Activated B cell treated with CpG ODN at 0.5 μM for 24 hours (primary cell): ENCODE measurements at places on chromosomes 7 and 10. TPM values are rescaled to one million over a fixed set of nuclear protein-coding genes. Genes with fewer than 3 reads are reported as not detected.
A peak's percentile ranks its signal among the peaks of the same experiment; 100 is the strongest.

- no peak for DNase-seq
- no peaks in the 10 kb centered on the region for H3K27me3 ChIP-seq
- no peaks in the 10 kb centered on the region for H3K4me1 ChIP-seq
- no peak overlapping the region for H3K27ac ChIP-seq
- no peaks in the 10 kb centered on the region for H3K36me3 ChIP-seq
Measured at GRCh38 chr10:103021150-103021899, 103.2 kb downstream of the CNNM2 start.

- no peaks in the 10 kb centered on the region for H3K27me3 ChIP-seq
- no peak overlapping the region for H3K27ac ChIP-seq
- peaks cover 45% of the 10 kb centered on the region for H3K36me3 ChIP-seq
- H3K4me3 ChIP-seq, result no peak overlapping the region
Measured at GRCh38 chr10:125852487-125852886, 28.6 kb downstream of the DHX32 start.

DNA sequence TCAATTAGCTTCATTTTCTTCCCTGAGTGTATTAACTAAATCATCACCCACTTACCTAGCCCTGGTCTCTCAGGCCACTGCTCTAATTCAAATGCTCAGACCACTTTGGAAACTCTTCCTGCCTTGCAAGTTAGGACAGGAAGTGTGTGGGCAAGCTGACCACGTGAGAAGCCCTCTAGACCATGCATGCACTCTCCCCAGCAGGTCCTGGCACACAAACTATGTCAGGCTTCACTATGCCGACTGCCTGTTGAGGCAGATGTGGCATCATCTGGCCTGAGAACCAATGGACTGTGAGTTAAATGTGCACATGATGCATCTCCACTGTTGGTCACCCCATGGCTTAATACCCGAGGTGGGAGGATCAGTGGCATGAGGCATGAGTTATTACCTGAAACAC lies 439.6 kb downstream of the GRID1 start:
- peaks cover 13% of the 10 kb centered on the region for H3K27me3 ChIP-seq
- no peak overlapping the region for H3K4me3 ChIP-seq
- no peak overlapping the region for H3K27ac ChIP-seq
- H3K36me3 ChIP-seq, result no peaks in the 10 kb centered on the region
- H3K4me1 ChIP-seq, result no peaks in the 10 kb centered on the region
- no peak for DNase-seq

- peaks cover 6% of the 10 kb centered on the region for H3K4me1 ChIP-seq
- H3K4me3 ChIP-seq, result peak overlapping the region; percentile 39
- H3K27ac ChIP-seq, result no peak overlapping the region
- DNase-seq, result no peak
- no peaks in the 10 kb centered on the region for H3K36me3 ChIP-seq
Measured at GRCh38 chr7:22001345-22002004, 55.8 kb upstream of the CDCA7L start.

- no peak for DNase-seq
- H3K4me1 ChIP-seq, result no peaks in the 10 kb centered on the region
- no peaks in the 10 kb centered on the region for H3K27me3 ChIP-seq
Measured at GRCh38 chr7:158369290-158369689, 218.3 kb downstream of the PTPRN2 start.

- no peak for DNase-seq
- H3K4me3 ChIP-seq, result no peak overlapping the region
- H3K27me3 ChIP-seq, result no peaks in the 10 kb centered on the region
- H3K4me1 ChIP-seq, result no peaks in the 10 kb centered on the region
- peaks cover 75% of the 10 kb centered on the region for H3K36me3 ChIP-seq
Measured at GRCh38 chr7:29946428-29947186, 43.0 kb downstream of the SCRN1 start.

DNA sequence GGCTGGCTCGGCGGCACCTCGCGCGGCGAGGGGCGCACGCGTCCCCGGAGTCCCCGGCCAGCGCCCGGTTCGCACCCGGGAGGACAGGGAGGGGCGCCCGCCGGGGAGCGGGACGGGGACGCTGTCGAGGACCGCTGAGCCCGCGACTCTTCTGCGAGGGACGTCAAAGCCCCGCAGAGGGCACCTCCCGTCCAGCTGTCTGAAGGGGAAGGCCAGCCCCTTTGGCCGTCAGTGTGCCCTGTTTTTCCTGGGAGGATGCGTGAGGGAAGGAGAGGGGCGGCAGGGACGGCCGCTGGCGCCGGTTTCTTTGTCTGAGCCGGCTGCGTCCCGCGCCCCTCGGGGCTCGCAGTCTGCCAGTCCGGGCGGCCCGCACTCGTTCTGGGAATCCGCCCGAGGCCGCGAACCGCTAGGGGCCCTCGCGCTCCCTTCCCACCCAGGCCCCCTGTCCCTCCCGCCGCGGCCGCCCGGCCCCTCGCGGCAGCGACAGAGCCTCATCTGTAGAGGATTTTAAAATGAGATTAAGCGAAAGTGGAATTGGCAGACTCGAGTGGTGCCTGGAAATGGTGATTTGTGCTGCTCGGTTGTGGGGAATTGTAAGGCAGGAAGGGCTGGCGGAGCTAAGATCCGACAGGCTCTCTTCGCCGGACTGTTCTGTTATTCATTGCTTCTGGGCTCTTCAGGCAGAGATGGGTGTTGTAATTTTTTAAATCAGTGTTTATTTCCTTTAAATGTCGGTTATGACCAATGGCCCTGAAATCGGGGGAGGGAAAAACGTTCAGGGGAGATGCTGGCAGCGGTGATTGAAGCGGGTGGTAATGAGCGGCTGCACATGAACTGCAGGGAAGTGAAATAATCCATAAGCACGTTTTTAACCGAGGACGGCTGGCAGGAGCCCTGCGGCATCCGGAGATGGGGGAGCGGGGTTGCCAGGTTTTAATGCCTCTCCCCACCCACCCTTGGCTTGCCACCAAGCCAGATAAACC lies 618 bp upstream of the RELN start:
- H3K27ac ChIP-seq, result no peak overlapping the region
- H3K4me1 ChIP-seq, result peaks cover 11% of the 10 kb centered on the region
- peak overlapping the region; percentile 52 for H3K4me3 ChIP-seq
- peaks cover 42% of the 10 kb centered on the region for H3K27me3 ChIP-seq

- peaks cover 7% of the 10 kb centered on the region for H3K36me3 ChIP-seq
- no peak for DNase-seq
- H3K27ac ChIP-seq, result peak overlapping the region; percentile 69
- H3K27me3 ChIP-seq, result no peaks in the 10 kb centered on the region
- H3K4me3 ChIP-seq, result peak overlapping the region; percentile 42
Measured at GRCh38 chr10:50397312-50398140, 146.2 kb upstream of the ASAH2 start.

The HTR5A gene
- total RNA-seq, result not detected in 2 replicates

The PPP1R9A gene
- total RNA-seq, result 1.3 and 1.5 TPM in 2 replicates

DNA sequence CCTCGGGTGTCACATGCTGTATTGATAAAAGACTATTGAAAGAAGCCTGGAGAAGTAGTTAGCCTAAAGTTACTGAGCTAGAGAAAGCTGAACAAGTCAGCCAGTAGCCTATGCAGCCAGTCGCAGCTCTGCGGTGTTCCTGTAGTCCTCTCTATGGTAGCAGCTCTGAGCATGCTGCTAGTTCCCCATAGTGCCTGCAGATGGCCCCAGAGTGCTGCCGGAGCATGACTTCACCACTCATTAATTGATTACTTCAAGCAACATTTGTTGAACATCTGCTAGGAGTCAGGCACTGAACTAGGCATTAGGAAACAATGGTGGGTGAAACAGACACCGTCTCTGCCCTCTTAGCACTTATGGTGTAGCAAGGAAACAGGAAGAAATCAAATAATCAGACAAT lies 422.7 kb downstream of the SORCS3 start:
- no peak overlapping the region for H3K27ac ChIP-seq
- H3K36me3 ChIP-seq, result no peaks in the 10 kb centered on the region
- no peaks in the 10 kb centered on the region for H3K27me3 ChIP-seq

The OR2A42 gene
- total RNA-seq, result not detected in 2 replicates

DNA sequence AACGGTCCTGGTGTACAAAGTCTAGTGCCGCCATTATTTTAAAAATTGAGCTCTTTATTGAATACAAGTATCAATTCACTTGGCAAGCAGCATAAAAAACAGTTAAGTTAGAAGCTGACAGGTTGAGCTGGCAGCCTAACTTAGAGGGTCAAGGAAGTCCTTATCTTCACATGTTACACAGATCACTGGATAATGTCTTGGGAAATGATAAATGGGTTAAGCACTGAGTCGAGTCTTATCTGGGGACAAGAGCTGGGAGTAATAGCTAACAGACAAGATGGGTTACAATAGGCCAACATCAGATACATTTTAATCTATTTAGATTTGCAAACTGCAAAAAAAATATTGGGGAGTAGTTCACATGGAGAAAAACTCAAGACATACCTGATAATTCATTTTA lies 34.2 kb downstream of the SLC18A2 start:
- H3K4me3 ChIP-seq, result no peak overlapping the region
- H3K27me3 ChIP-seq, result no peaks in the 10 kb centered on the region
- no peaks in the 10 kb centered on the region for H3K4me1 ChIP-seq
- H3K36me3 ChIP-seq, result no peaks in the 10 kb centered on the region
- DNase-seq, result no peak

The NEURL1 gene
- total RNA-seq, result 0.61 and 0.93 TPM in 2 replicates

GRCh38 chr10:92880233-92880861 lies 32.0 kb downstream of the EXOC6 start:
- peaks cover 23% of the 10 kb centered on the region for H3K4me1 ChIP-seq
- no peaks in the 10 kb centered on the region for H3K36me3 ChIP-seq
- no peak for DNase-seq
- H3K27ac ChIP-seq, result no peak overlapping the region
- no peak overlapping the region for H3K4me3 ChIP-seq

DNA sequence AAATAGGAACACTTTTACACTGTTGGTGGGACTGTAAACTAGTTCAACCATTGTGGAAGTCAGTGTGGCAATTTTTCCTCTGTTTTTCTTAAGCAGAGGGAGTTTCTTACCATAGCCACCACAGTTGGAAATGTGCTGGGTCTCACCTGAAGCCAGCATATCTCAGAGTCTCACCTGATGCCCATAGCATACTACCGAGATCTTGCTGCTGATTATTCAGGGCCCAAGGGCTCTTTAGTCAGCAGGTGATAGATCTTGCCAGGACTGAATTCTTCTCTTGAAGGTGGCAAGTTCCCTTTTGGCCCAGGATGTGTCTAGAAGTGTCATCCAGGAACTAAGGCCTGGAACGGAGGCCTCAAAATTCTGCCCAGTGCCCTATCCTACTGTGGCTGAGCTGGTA lies 215.4 kb downstream of the CCDC7 start:
- H3K4me3 ChIP-seq, result no peak overlapping the region
- no peak for DNase-seq
- peaks cover 11% of the 10 kb centered on the region for H3K4me1 ChIP-seq
- peaks cover 20% of the 10 kb centered on the region for H3K36me3 ChIP-seq
- H3K27ac ChIP-seq, result no peak overlapping the region

- peak within 1 kb of the TSS; percentile 90 for H3K27ac ChIP-seq
- H3K4me3 ChIP-seq, result peak within 1 kb of the TSS; percentile 86
Measured at GRCh38 chr10:89327803-89328441, at the start of gene IFIT3. Gene IFIT3, plus strand, starts transcription at chr10:89327997. Its CDS starts 77 bp downstream, at chr10:89328074.

DNA sequence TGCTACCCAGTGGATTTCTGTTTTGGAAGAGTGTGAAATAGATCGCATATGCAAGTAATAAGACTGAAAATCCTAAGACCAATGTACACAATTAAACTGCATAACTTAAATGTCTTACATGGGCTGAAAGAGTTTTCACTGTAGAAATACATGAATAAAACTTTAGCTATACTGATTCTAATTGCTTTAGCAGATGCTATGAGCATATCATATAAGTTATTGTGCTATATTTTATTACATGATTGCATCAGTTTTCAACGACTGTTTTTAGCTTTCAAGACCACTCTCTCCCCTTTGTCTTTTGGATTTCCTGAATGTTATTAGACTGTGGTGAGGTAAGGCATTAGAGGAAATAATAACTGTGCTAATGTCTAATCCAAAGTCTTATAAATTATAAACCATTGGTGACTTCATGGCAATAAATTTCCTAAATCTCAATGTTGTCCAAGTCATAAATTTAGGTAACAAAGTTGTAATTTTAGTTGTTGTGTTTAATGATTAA lies 124.5 kb downstream of the SEMA3A start:
- no peak overlapping the region for H3K27ac ChIP-seq
- no peak overlapping the region for H3K4me3 ChIP-seq
- no peaks in the 10 kb centered on the region for H3K36me3 ChIP-seq
- DNase-seq, result no peak

DNA sequence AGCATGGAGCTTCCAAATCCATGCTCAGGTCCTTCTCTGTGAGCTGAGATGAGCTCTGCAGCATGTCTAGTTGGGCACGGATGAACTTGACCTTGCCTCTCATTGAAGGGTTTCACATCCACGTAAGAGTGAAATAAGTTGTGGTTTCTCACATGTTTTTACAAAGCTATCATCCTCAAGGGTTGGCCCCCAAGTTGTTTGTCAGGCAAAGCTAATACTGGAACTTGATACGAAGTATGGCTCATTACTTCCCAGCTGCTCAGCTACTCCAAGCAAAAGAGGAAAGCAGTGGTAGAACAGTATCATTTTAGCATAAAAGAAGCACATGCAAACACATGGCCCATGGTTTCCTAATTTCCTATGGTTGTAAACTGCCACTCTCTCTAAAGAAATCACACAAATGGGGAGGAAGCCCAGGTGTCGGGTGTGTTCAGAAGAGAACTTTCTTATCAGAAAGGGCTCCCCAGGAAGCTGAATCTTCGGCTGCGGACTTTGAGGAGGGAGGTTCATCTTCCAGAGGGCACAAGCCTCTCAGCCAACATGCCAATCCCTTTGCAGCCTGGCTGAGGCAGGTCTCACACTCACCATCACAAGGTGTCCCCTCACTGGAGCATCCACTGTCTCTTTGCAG lies 45.3 kb downstream of the PDLIM1 start:
- no peaks in the 10 kb centered on the region for H3K27me3 ChIP-seq
- peaks cover 76% of the 10 kb centered on the region for H3K36me3 ChIP-seq
- no peak overlapping the region for H3K27ac ChIP-seq
- no peak overlapping the region for H3K4me3 ChIP-seq

The MOGAT3 gene
- total RNA-seq, result not detected in 2 replicates

The TECPR1 gene
- total RNA-seq, result 24.6 and 34.5 TPM in 2 replicates

DNA sequence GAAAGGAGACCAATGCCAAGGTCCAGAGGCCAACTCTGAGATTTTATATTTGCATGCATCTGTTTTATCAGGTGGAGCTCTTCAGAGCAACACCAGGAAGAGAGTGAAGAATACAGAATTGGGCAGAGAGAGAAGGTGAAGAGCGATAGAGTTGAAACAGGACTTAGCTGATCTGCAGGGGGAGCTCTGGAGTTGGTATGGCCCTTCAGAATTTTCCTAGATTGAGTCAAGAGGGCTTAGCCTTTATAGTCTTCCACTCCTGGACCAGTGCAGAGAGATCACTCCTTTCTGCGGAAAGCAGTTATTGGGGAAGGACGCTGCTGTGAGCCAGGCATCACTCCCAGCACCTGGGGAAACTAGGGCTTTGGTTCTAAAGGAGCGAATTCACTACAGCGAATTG lies 105.0 kb upstream of the DGKB start:
- no peaks in the 10 kb centered on the region for H3K4me1 ChIP-seq
- DNase-seq, result no peak
- H3K27ac ChIP-seq, result no peak overlapping the region
- no peaks in the 10 kb centered on the region for H3K27me3 ChIP-seq
- no peak overlapping the region for H3K4me3 ChIP-seq
